NB4 (cell line): ENCODE measurements at places on chromosomes 3 and 15.

DNA sequence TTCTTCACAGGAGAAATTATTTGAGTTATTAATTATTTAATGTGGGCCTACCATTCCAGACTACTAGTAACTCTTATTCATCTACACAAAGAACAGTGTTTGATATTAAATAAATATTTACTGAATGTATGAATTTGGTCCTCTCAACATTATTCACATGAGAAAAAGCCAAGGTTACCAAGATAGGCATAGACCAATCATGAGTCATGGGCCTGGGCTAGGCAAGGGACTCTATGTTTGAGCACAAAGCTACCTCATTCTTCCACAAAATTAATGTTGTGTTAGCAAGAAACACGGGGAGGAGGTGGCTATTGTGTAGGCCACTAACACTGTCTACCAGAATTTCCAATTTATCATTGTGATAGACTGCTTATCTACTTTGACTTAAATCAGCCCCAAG lies 115.7 kb downstream of the SERPINI1 start:
- DNase-seq = no peak

DNA sequence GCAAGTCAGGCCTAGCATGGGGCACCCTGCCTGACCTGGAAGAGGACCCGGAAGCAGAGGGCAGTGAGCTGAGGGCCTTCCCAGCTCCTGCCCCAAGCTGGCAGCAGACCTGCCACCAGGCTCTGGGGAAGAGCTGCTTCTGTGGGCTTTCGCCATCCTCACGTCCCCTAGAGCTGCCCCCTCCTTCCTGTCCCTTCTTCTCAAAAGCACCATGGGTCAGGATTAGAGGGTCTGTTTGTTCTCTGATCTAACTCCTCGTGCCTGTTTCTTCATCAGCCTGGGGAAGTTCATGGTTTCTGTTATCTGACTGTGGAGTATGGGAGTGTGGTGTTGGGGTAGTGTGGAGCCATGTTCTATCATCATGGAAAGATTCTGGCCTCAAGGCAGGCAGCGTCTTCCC lies 58.4 kb upstream of the POLG start:
- peak; percentile 67 for DNase-seq

GRCh38 chr3:20056725-20057611 lies 16.7 kb downstream of the KAT2B start:
- DNase-seq = no peak

GRCh38 chr3:102084006-102084405 lies 234.7 kb downstream of the NFKBIZ start:
- DNase-seq = no peak

DNA sequence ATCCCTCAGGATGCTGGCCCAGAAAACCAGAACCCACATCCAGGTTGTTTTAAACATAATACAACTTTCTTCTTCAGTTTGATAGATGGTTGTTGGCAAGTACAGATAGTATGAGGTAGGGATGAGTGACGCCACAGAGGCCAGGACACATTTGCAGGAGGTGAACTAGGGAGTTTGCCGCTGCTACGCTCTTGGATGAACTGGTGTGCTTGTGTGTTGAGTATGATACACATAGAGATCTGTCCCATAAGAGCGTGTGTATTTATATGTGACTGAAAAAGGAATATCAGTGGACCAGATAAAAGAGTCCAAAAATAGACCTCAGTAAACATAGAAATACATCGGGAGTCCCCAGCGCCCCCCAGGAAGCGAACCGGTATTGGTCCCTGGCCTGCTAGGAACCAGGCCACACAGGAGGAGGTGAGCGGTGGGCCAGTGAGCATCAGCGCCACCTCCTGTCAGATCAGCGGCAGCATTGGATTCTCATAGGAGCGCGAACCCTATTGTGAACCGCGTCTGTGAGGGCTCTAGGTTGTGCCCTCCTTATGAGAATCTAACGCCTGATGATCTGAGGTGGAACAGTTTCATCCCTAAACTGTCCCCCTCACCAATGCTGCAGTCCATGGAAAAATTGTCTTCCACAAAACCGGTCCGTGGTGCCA lies 98.1 kb downstream of the LRRK1 start:
- DNase-seq = peak; percentile 50

GRCh38 chr3:30713885-30714503 lies 107.6 kb downstream of the TGFBR2 start:
- DNase-seq = no peak

DNA sequence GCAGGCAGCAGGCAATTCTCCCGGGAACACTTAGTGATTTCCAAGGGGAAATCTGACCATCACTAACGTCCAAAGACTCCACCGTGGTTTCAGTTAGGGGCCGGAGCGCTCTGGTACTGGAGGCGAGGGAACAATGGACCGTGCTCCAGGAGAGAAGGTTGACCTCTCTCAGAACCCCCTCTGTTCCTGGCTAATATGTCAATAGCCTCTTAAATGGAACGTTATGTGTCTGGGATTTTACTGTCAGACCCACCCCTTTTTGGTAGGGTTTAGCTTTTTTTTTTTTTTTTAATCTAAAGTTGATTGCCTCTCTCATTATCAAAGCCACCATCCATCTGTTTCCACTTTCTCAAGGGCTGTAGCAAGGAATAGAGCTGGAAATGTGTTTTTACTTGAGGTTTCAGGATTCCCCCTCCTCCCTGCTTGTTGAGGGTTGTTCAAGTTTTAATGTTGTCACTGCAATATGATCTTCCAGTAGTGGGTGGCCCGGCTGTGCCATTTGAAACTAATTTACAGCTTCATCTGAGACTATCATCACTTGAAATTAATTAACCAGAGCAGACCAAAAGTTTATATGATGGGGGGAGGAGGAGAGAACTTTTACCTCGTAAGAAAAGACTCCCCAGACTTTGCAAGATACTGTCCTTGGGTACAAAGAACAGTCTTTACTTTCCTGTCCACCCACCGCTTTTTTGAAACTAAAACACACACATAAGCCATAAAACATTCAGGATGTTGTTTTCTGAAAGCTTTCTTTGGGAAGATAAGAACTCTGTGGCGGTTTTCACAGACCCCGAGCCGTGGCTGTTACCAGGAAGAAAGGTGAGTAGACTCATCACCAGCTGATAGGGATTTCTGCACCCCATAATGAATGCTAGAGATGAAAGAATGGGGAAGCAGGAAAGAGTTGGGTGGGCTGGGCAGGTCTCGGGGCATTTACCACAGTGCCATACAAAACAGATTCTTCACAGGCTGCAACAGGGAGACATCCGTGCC lies 187.8 kb downstream of the UACA start:
- no peak for DNase-seq

DNA sequence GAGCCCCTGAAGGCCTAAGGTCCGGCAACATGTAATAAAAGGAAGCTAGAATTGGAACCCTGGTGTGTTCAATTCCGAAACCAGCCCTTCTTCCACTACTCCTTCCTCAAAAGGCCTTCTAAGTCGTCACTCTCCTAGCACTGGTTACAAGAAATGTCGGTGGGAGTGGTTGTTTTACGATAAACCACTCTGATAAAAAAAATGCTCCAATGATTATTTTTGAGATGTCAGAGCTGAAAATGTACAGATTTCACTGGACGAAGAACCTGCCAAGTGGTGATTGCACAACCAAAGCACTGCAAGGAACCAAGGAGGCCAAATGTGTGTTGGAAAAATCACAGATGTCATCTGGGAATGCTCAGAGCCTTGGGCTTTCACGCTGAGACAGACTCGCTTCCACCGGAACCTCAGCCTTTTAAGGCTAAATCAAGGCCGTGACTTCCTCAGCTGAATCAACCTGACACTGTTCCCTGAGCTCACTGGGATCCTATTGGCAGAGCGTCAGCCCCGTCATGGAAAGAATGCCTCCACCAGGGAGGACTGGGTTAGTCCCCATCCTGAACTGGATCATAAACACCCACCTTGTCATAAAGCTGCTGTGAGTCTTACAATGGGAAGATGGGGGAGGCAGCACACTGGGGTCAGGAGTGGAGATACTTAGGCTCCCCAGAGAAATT lies 108.1 kb upstream of the THBS1 start:
- no peak for DNase-seq

DNA sequence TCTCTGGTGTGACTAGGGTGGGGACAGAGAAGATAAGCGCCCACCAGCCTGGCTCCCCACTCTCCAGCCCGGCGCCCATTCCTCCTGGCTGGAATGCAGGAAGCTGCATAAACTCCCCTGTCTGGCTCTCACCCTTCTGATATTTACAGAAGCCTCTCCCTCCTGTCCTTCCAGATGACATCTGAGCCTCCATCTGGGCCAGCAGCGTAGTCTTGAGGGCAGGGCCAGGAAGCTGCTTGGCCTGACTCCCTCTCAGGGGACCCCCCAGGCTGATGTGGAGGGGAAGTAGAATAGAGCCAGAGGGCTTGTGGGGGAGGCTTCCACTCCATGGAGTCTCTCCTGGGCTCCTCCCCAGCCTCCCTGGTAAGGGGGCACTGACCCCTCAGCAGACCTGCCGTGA lies 49.9 kb downstream of the LINGO1 start:
- DNase-seq = peak; percentile 60

GRCh38 chr15:45023659-45024225 lies 747 bp downstream of the SORD start:
- peak; percentile 47 for DNase-seq

GRCh38 chr15:99110093-99110492 lies 5.2 kb downstream of the SYNM start:
- DNase-seq = no peak

DNA sequence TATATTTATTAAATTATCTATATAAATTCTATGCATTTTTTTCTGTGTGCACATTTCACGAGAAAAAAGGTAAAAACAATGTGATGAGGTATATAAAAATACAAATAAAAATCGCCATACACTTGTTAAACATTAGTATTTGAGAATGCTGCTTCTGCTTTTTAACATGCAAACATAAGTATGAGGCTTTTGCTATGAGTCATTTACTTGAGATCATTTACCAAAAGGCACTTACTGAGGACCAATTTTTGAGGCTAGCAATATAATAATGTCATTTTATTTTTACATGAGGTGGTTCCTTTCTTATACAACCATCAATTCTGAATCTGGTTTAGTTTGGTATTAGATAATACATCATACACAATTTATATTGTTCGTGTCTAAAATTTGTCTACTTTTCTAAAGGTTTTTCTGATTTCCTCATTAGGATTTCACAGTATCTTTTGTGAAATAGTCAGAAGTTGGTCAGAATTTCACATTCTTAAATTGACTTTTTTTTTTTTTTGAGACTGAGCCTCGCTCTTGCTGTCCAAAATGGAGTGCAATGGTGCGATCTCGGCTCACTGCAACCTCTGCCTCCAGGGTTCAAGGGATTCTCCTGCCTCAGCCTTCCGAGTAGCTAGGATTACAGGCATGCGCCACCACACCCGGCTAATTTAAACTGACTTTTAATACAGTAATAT lies 25.6 kb downstream of the DCUN1D1 start:
- DNase-seq = peak; percentile 14

GRCh38 chr3:105752791-105753415 lies 115.9 kb downstream of the CBLB start:
- no peak for DNase-seq

DNA sequence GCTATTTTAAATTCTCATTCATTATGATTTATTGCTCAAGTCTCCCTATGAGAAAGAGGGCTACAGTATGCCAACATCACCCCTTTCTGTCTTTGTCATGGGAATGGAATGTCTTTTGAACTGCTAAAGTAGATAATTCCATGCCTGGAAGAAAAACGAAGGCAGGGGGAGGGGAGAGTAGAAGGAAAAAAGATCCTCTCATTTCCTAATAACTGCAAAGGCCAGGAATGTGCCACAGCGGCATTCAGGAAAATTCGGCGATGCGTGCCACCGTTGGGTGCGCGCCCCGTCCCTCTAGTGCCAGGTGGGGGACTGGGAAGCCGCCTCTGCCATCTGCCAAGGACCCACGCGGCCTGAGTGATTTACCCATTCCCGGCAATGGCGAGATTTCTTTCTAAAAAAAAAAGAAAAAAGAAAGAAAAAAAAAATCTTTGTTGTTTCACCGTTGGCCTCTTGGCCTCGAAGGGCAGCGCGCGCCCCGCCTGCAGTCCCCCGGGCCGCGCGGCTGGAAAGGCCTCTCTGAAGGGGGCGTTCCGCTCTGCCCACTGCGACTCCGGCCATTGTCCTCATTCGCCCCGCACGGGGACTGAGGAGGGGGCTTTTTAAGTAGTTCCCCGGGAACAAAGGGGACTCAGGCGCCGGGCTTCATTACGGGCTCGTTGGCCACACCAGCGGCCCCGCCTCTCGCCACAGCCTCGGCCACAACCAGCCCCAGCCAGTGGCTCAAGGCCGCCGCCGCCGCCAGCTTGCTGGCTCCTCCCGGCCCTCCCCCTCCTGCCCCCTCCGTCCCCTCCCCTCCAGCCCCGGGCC lies 54.5 kb downstream of the CPN2 start:
- no peak for DNase-seq

- DNase-seq = no peak
Measured at GRCh38 chr15:101481917-101482525, 7.5 kb downstream of the PCSK6 start.
